Stimulated activated CD8-positive, alpha-beta memory T cell treated with anti-CD3 and anti-CD28 coated beads, Interleukin-4, amount 100 ng/mL, for 1 hour (primary cell): ENCODE measurements at places on chromosomes 4 and X.

GRCh38 chr4:11312389-11312788, 116.3 kb downstream of the HS3ST1 start:
- no peak for DNase-seq

GRCh38 chr4:56803471-56803870, 18.0 kb downstream of the SPINK2 start:
- DNase-seq, result no peak

DNA sequence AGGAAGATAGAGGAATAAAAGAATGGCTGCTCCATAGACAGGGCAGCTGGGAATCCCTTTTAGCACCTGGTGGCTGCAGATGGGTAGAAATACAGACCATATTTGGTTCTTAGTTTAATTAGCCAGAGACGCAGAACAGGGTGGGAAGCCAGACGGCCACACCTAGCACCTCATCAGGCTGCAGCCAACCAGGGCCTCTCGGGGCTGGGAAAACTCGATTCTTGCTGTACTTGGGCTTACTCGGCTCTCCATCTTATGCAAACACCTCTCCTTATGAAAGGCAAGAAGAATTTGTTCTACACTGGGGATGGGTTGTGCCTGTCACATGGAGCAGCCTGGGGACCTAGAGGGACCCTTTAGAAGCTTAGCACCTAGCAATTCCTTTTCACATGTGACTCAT, 19.7 kb downstream of the IRAK1 start:
- DNase-seq, result no peak

DNA sequence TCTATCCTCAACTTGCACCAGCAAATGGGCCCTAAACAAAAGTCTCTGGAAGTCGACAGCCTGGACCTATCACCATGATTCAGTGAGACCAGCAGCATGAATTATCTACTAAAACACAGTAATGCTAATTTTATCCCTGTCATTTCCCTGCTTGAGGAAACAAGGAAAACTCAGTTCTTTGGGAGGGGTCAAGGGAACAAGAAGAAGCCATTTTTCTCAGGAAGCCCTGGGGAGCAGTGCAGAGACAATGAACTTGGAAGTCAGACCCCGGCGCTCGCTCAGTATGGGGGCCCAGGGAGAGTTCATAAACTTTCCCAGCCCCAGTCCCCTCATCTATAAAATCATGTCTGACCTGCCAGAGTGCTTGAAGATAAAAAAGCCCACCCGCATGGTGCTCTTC, 50.4 kb downstream of the DCTD start:
- no peak for DNase-seq

DNA sequence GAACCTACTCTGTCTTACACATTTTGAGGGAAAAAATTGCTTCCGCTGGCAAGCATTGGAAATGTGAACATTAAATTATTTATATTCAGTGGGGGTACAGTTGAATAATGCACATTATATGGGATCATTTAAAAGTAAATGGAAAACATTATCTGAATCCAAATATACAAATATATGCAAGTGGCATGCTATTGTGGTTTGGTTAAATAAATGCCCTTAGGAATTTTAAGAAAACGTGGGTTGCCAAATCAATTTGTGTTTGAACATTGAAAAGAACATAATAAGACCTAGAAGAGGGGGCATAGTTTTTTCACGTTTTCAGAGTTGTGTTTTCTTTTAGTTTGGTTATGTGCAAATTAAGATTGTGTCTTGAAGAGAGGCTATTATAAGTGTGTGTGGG, 230.5 kb upstream of the PRKX start:
- DNase-seq, result no peak

GRCh38 chr4:145132511-145133098, 34.5 kb downstream of the ABCE1 start:
- DNase-seq, result no peak

DNA sequence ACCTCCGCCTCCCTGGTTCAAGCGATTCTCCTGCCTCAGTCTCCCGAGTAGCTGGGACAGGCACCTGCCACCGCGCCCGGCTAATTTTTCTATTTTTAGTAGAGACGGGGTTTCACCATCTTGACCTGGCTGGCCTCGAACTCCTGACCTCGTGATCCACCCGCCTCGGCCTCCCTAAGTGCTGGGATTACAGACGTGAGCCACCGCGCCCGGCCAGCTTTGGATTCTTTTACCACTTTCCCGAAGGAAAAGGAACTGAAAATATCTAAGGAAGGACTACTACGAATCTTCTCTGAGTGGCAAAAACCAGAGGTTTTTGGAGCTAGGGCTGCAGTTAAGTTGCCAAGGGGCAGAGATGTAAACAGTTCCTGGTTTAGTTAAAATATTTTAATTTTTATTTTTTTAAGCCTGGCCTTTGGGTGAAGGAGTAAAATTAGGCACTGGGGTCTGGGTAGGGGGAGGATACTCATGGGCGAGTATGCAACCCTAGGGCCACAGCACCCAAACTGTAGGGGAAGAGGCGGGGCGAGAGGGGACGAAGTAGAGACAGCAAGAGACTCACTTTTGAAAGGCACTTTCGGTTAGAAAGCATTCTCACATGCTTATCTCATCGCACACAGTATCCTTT, 525 bp upstream of the CISD2 start:
- no peak for DNase-seq

GRCh38 chr4:189787216-189788031, 153.2 kb upstream of the FRG1 start:
- no peak for DNase-seq
